ENCODE measurements at places on chromosomes 2 and 18. TPM values are rescaled to one million over a fixed set of nuclear protein-coding genes. Genes with fewer than 3 reads are reported as not detected.

The TRAPPC12 gene
- total RNA-seq, result 236 TPM

The EML4 gene
- total RNA-seq, result 67.1 TPM

The CTAGE1 gene
- total RNA-seq, result 4.2 TPM

- no peaks in the 10 kb centered on the region for H3K36me3 ChIP-seq
- H3K27me3 ChIP-seq, result no peaks in the 10 kb centered on the region
- H3K4me1 ChIP-seq, result peaks cover 3% of the 10 kb centered on the region
- H3K4me3 ChIP-seq, result peak overlapping the region; percentile 48
Observed at GRCh38 chr2:120586507-120587278, 149.0 kb upstream of the GLI2 start.

- no peak for DNase-seq
- H3K36me3 ChIP-seq, result no peaks in the 10 kb centered on the region
- H3K27ac ChIP-seq, result no peak overlapping the region
Observed at GRCh38 chr2:206716623-206717022, 1.6 kb downstream of the DYTN start.

DNA sequence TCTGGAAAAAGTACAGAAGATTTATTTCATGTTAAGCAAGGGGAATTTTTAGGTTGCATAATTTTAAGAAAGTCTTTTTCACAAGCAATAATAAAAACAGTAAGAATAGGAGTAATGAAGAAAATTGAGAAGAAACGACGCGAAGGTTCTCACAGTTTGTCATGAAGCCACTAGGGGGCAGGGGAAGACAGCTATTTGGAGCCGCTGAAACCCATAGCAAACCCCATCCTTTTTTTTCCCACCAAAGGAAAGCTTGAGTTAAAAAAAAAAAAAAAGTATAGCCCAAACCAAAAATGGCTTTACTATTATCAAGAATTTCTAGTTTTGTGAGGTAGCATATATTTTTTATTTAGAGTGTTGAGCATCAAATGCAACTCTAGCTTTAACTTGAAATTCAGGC is 300.9 kb downstream of the PHLPP1 start:
- H3K27me3 ChIP-seq, result no peaks in the 10 kb centered on the region
- H3K36me3 ChIP-seq, result no peaks in the 10 kb centered on the region
- no peaks in the 10 kb centered on the region for H3K4me1 ChIP-seq
- peak; percentile 68 for DNase-seq
- no peak overlapping the region for H3K27ac ChIP-seq

DNA sequence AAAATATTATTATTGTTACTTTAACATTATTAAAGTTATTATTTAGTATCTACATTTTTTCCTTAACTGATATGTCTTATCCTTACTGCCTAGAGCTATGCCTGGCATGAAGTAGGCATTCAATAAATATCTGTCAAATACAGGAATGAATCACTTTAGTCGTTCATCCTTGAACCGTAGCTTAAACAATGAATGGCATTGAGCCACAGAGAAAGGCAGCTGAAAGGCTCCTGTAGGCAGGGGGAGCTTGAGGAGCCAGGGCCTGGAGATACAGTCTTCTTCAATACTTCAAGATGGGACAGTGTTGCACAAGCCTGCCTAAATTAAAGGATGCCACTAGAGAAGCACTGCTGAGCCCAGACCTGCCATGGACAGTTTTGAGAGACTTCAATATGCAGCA is 22.5 kb downstream of the CYRIA start:
- DNase-seq, result no peak
- H3K4me3 ChIP-seq, result no peak overlapping the region
- H3K27ac ChIP-seq, result no peak overlapping the region
- no peaks in the 10 kb centered on the region for H3K27me3 ChIP-seq

- no peaks in the 10 kb centered on the region for H3K4me1 ChIP-seq
- no peaks in the 10 kb centered on the region for H3K36me3 ChIP-seq
- H3K4me3 ChIP-seq, result no peak overlapping the region
- no peak for DNase-seq
Observed at GRCh38 chr2:56230156-56230555, 46.4 kb downstream of the CCDC85A start.

DNA sequence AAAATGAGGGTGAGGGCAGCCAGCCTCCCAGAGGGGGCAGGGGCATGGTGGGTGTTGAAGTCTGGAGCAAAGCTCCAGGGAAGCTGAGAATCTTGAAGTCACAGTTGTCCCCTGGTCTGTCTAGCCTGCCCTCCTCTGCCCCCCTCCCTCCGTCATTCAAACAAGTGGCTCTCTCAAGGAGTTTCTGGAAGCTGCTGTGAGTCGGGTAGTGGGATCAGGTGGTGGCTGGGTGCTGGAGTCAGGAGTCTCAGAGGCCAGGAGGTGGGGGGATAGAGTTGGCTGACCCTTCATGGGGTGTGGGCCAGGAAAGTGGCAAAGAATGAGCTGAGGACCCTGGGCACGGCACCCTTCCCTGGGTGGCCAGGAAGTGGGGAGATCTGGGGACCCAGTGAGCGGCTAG is 495 bp upstream of the ASIC4 start:
- no peak overlapping the region for H3K27ac ChIP-seq
- no peaks in the 10 kb centered on the region for H3K36me3 ChIP-seq
- H3K4me3 ChIP-seq, result no peak overlapping the region
- no peaks in the 10 kb centered on the region for H3K27me3 ChIP-seq
- no peak for DNase-seq

DNA sequence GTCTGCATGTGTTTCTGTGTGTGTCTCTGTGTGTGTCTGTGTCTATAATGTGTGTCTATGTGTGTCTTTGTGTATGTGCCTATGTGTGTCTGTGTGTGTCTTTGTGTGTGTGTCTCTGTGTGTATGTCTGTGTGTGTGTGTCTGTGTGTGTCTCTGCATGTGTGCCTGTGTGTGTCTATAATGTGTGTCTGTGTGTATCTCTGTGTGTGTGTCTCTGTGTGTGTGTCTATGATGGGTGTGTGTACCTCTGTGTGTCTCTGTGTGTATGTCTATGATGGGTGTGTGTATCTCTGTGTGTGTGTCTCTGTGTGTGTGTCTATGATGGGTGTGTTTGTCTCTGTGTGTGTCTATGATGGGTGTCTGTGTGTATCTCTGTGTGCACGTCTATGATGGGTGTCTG is 126.2 kb upstream of the GPC1 start:
- H3K36me3 ChIP-seq, result no peaks in the 10 kb centered on the region
- no peak overlapping the region for H3K4me3 ChIP-seq
- H3K4me1 ChIP-seq, result no peaks in the 10 kb centered on the region
